Vagina (tissue), 2 donors: ENCODE measurements at places on chromosomes 6 and 20. TPM values are rescaled to one million over a fixed set of nuclear protein-coding genes. Genes with fewer than 3 reads are reported as not detected.

LGSN gene
- total RNA-seq: not detected

GRCh38 chr6:11968241-11968806, 43.8 kb upstream of the HIVEP1 start:
- no peaks in the 10 kb centered on the region for H3K36me3 ChIP-seq
- no peak overlapping the region for H3K27ac ChIP-seq
- no peak for DNase-seq
- H3K27me3 ChIP-seq: no peaks in the 10 kb centered on the region

DNA sequence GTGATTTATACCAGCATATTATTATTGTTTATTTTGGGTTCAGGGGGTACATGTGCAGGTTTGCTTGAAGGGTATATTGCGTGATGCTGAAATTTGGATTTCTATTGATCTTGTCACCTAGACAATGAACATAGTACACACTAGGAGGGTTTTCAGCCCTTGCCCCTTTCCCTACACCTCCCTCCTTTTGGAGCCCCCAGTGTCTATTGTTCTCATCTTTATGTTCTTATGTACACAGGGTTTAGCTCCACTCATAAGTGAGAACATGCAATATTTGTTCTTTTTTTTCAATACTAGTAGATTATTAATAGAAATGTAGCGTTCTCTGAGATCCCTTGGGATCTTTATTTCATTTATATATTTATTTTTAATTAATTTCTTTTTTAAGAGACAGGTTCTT, 79.2 kb upstream of the MRAP2 start:
- H3K36me3 ChIP-seq: peaks cover 21% of the 10 kb centered on the region
- no peak for DNase-seq
- H3K27me3 ChIP-seq: no peaks in the 10 kb centered on the region
- H3K4me3 ChIP-seq: no peak overlapping the region
- H3K27ac ChIP-seq: no peak overlapping the region

GRCh38 chr20:54092021-54092420, 21.6 kb upstream of the BCAS1 start:
- DNase-seq: no peak
- no peak overlapping the region for H3K4me3 ChIP-seq
- no peaks in the 10 kb centered on the region for H3K27me3 ChIP-seq
- no peaks in the 10 kb centered on the region for H3K4me1 ChIP-seq
- H3K27ac ChIP-seq: no peak overlapping the region

- no peak overlapping the region for H3K27ac ChIP-seq
- H3K4me1 ChIP-seq: peaks cover 4% of the 10 kb centered on the region
- no peaks in the 10 kb centered on the region for H3K36me3 ChIP-seq
- no peaks in the 10 kb centered on the region for H3K27me3 ChIP-seq
- DNase-seq: no peak
Observed at GRCh38 chr6:8077991-8078390, 13.8 kb upstream of the BLOC1S5 start.
